ENCODE measurements at places on chromosomes 16 and 17.

GRCh38 chr16:1123525-1124230 is 27.6 kb upstream of the C1QTNF8 start:
- DNase-seq, result no peak

- no peak for DNase-seq
Observed at GRCh38 chr16:67441271-67441753, 10.4 kb downstream of the HSD11B2 start.

DNA sequence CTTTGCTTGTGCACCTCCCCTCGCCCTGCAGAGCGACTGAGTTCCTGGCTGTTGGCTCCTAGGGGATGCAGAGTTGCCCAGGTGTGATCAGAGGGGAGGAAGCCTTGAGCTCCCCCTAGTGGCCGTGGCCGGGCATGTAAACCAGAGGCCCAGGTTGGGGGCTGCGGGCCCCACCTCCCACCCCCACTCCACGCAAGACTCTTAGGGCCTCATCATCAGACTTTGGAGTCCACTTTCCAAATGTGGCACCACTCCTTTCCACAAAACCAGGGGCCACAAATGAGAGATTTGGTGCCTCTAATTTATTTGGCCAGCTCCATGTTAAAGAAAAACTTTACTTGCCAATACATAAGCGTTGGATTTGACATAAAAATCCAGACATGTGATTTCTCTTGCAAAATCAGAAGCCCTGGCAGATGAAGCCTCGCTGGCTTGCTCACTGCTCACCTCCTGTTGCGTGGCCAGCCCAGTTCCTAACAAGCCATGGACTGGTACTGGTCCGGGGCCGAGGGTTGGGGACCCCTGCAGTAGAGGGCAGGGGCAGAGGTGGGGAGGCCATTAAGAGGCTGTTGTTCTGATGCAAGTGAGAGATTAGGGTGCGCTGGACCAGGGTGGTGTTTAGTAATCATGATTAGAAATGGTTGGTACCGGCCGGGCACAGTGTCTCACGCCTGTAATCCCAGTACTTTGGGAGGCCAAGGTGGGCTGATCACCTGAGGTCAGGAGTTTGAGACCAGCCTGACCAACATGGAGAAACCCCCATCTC is 28.7 kb upstream of the GAS7 start:
- DNase-seq, result peak; percentile 66

DNA sequence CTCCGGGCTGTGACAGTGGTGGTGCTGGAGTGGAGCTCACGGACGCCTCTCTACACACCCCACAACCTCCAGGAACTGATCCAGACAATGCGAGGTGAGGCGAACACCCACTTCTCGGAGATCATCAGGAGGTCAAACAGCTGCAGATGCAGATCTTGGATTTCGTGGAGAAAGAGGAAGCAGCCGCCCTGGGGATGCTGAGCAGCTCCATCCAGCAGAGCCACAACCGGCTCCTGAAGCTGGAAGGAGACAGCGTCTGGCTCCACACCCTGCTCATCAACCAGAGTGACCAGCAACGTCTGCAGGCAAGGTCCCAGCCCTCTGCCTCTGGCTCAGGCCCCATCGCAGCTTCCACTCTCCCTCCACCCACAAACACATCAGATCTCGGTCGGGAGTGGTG is 13.2 kb upstream of the SLC16A5 start:
- DNase-seq, result no peak

GRCh38 chr17:72249441-72249840 is 128.6 kb downstream of the SOX9 start:
- no peak for DNase-seq

GRCh38 chr16:24152826-24153225 is 103.3 kb upstream of the CACNG3 start:
- no peak for DNase-seq

DNA sequence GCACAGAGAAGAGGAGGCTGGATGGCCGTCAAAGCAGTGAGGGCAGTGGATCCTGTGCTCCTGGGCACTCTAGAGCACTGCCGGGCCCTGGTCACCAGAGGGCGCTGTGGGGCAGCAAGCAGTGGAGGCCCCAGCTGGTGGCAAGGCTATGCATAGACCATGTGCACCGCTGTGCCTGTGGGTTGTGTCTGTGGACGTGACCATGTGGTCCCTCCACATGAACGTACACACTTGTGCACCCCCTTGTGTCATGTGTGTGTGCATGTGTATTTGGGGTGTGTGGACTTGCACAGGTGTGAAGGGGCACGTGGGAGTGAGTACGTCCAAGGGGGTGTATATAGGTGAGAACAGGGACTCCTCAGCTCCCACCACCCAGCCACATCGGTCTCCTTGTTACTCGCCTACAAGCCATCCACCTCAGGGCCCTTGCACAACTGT is 4.4 kb upstream of the MAP2K3 start:
- DNase-seq, result peak; percentile 82

- peak; percentile 48 for DNase-seq
Observed at GRCh38 chr16:57899771-57900661, 70.9 kb downstream of the CNGB1 start.

- DNase-seq, result no peak
Observed at GRCh38 chr17:35183332-35183731, 10.9 kb downstream of the SLC35G3 start.

DNA sequence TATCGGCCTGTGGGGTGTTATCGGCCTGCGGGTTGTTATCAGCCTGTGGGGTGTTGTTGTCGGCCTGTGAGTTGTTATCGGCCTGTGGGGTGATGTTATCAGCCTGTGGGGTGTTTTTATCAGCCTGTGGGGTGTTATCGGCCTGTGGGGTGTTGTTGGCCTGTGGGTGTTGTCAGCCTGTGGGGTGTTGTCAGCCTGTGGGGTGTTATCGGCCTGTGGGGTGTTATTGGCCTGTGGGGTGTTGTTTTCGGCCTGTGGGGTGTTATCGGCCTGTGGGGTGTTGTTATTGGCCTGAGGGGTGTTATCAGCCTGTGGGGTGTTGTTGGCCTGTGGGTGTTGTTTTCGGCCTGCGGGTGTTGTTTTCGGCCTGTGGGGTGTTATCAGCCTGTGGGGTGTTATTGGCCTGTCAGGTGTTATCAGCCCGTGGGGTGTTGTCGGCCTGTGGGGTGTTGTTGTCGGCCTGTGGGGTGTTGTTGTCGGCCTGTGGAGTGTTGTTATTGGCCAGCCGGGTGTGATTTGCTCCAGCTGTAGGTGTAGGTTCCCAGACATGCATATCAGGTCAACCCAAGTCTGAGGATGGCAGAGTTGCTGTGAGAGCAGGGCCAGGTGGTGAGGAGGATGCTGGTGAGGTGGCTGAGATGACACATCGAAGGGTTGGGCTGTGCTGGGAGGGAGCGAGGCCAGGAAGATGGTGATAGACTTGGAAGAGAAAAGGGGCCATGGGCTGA is 7.1 kb downstream of the TRARG1 start:
- no peak for DNase-seq

- DNase-seq, result no peak
Observed at GRCh38 chr17:81556175-81556691, 4.1 kb upstream of the FAAP100 start.

- DNase-seq, result peak; percentile 58
Observed at GRCh38 chr16:4273858-4274311, 1.1 kb upstream of the TFAP4 start.

- DNase-seq, result no peak
Observed at GRCh38 chr16:84643180-84643583, 5.1 kb upstream of the KLHL36 start.

DNA sequence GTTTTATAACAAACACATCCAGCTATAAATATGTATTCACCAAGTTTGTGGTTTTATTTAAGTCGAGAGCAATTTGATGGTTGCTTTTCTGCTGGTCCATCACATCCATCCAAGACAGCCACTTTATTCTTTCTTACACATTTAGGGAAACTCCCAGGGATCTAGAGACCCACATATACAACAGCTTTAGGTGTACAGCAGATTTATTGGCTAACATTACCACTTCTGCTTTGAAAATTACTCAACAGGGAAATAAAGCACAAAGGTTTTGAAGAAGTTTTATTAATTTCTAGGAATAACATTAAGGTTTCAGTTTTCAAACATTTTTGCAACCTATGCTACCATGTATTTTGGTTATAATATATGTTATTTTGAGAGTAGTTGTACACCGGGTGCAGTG is 6.9 kb downstream of the ERCC4 start:
- no peak for DNase-seq

DNA sequence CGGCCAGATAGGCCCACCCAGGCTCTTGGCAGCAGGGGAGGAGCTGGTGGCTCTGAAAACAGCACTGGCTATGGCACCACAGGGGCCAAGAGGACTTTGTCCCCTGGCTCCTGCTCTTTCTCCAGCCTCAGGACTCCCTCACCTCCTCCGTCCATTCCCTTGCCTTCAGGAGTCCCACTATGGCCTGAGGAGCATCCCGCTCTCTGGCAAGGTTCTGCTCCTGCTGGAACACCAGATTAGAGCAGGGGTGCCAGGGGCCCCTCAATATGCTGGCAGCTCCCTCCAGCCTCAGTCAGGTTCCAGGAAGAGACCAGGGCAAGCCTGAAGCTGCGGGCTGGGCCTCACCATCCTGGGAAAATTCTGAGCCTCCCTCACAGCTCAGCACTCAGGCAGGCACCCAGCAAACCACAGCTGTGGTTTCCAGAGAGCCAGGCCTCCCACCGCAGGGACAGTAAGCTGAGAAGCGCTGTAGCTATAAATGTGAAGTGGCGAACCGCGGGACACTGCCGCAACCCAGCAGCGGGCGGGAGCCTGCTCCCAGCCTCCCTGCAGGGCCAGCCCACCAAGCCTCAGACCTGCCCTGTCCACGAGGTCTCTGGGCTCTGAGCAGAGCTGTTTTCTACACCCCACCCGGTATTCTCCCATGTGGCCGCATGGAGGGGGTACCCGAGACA is 25.7 kb downstream of the C17orf100 start:
- no peak for DNase-seq

DNA sequence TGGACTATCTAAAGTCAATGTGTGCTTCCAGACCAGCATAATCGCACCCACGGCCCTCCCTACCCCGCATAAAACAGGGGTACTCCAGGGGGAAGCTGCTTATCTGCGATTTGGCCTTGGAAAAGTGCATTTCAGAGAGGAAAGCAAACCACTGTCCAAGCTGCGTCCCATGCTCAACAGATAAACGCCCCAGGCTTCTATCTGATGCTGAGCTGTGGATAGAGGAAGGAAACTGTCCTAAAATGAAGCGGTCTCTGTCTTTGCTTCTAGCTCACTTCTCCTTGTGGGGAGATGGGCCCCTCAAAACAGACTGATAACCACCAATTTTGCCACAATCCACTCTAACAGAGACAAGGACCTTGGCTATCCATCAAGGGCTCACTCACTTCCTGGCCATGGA is 160.5 kb upstream of the TNRC6C start:
- no peak for DNase-seq

DNA sequence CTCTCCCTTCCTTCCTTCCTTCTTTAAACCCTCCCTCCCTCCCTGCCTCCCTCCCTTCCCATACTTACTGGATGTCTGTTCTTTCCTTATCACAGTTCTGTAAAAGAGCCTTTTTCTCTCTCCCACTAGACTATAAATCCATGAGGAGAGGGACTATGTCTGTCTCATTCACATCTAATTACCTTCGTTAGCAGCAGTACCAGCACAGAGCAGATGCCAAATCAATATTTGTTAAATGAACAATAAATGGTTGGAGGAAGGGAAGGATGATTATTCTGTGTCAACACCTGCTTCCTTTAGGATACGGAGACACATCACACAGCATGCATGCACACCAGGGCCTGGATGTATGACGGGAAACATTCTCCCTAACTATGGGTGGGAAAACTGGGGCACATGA is 94.2 kb downstream of the DNAH3 start:
- DNase-seq, result no peak

All from GM12892 (cell line).